ENCODE measurements at places on chromosomes 6 and 20.

DNA sequence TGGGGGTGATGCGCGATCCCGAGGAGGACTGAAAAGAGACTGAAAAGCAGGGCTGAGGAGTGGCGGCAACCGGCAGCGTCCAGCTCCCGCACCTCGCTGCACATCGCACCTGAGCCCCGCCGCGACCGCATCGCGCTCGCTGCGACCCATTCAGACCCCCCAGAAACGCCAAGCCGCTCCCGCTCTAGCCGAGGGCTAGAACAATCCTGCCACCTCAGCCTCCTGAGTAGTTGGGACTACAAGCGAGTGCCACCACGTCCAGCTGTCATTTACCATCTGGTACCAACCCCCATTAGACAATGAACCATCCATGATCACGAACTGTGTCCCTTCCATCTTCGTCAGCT lies 33.2 kb downstream of the HLA-A start:
- no peak for DNase-seq

DNA sequence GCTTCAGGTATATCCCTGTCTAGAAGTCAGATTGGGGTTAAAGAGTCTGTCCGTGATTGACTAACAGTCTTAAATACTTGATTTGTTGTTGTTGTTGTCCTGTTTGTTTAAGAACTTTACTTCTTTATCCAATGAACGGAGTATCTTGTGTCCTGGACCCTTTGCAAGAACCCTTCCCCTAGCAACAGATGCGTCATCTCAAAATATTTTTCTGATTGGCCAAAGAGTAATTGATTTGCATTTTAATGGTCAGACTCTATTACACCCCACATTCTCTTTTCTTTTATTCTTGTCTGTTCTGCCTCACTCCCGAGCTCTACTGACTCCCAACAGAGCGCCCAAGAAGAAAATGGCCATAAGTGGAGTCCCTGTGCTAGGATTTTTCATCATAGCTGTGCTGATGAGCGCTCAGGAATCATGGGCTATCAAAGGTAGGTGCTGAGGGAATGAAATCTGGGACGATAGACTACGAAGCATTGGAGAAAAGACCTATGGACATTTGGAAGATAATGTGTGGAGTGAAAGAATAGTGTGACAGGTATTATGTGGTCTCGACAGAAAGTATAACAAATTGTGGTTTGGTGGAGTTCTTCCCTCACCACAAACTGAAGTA lies at the start of gene HLA-DRA:
HLA-DRA (plus strand) TSS at position 286 of the 613 bp plus-strand sequence; CDS start at position 350, 64 bp downstream.
- DNase-seq = peak; percentile 34

DNA sequence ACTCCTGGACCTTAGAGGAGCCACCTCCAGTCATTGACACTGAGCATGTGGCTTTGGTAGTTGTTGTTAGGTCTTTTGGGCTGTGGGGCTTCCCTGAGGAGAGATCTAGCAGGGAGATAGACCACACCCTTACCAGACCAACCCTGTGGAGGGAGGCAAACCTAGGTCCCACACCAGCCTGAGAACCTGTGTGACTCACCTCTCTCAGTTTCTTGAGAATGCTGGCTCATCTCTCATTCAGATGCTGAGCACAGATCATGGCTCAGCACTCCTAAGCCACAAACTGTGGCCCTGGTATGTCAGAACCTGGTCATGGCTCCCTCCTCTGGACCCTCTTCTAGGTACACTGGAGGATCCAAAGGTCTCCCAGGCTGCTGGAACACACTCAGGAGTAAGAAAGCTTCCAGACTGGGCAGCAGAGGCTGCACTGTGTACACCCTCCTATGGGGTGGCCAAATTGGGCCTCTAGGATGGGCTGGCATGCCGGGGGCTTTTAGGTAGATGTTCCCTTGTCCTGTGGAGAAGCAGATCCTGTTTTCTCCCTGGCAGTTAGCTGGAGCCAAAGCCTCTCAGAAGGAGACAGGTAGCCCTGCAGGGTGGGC lies 1294.5 kb downstream of the KHDRBS2 start:
- DNase-seq = no peak

GRCh38 chr6:2754393-2754792 lies 3.7 kb upstream of the MYLK4 start:
- DNase-seq = no peak

GRCh38 chr20:20427227-20427864 lies 59.4 kb downstream of the INSM1 start:
- DNase-seq = no peak

GRCh38 chr20:50295762-50296449 lies 105.3 kb downstream of the CEBPB start:
- DNase-seq = no peak

- DNase-seq = no peak
Measured at GRCh38 chr6:7390226-7390878, 744 bp downstream of the RIOK1 start.

DNA sequence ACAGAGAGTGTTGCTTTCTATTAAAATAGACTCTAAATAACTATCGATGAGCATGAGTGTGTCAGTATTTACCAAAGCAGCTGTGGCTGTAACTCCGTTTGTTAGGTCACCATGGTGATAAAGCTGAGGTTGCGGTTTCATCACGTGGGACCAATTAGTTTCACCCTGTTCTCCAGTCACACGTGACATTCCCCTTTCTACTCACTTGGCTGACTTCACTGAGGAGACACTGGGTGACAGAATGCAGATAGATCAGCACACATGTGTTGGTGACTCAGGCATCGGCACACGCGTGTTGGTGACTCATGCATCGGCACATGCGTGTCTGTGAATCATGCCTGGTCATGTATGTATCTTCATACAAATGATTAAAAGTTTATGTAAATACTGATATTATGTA lies 285.4 kb downstream of the THBS2 start:
- peak; percentile 96 for DNase-seq

DNA sequence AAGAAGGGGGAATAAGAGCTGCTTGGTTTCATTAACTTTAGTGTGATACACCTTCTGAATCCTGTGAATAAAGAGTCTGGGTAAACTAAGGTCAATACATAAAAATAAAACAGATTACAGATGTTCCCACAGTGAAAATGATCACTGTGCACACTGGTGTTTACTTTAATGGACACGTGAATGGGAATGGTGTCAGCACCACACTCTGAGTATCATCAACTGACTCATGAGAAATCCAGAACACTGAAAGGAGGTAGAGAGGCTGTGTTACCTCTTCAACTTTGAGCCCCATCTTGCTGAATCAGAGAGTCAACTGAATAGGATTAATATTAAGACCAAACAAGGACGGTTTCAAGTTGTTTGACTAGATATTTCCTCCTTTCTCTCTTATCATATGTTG lies 75.0 kb downstream of the ELOVL4 start:
- no peak for DNase-seq

- DNase-seq = no peak
Measured at GRCh38 chr6:168018664-168019063, 21.2 kb downstream of the KIF25 start.

DNA sequence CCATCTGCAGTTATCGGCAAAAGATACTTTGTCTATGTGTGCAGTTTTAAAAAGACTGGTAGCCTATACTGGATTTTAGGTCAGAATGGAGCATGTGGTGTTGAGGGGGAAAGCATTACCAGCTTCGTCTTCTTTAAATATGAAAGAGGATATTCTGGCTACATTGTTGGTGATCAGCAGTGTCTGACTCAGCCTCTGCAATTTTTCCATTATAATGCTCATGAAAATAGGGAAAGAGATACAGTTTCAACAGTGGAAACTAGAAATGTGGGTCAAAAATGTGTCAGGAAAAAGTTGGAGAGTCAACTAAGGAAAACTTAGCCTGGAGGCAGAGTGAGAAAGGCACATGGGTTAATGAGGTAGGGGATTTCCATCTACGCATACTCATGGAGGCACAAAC lies 45.2 kb downstream of the HDGFL1 start:
- peak; percentile 36 for DNase-seq

DNA sequence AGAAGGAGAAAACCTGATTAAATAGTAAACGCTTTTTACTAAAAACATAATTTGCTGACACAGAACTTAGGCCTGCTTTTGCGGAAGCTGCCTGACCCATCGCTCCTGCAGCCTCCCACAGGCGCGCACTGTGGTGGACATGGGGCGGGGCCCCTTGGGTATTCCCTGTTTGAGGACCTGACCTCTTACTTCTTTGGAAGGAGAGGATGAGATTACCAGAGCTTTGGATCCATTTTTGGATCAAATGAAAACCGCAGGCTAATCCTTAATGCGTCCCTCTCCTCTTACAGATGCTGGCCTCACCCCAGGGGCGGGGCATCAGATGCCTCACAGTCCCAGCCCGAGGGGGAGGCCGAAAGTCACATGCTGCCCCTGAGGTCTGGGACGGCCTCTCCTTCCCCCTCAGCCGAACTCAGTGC lies 151.0 kb downstream of the SCML4 start:
- DNase-seq = no peak

DNA sequence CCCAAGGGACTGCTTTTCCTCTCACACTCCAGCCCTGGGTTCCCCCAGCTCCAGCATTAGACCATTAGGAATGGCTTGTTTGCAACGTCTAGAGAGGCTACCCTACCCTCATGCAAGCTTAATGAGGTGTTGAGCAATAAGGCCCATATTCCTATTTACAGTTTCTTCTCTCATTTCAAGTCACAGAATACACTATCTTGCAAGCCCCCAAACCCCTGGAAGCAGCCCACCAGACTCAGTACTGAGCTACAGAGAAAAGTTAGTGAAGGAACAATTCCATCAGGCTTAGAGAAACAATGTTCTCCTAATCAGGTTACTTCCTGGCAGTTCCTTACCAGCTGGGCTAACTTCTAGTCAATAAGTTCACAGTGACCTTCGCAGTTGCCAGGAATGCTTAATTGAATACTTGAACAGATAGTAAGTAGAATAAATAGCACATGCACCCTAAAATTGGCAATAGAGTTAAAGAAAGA lies 606.5 kb upstream of the NOX3 start:
- no peak for DNase-seq

DNA sequence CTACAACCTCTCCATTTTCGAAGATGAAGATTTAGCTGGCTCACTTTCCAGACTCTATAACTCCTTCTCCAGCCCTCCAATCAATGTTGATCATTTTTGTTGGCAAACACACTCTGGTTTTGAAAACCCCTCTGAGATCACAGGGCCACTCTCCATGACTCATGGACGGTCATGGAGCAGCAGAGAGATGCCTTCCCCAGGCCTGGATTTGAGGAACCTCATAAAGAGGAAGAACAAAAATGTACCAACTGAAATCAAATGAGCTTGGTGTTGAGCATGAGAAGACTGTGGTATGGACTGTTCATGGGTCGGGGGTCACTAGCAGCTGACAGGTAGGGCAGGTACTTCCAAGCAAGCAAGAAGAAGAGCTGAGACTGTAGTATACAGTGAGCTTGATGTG lies 112.8 kb upstream of the INSM1 start:
- no peak for DNase-seq

DNA sequence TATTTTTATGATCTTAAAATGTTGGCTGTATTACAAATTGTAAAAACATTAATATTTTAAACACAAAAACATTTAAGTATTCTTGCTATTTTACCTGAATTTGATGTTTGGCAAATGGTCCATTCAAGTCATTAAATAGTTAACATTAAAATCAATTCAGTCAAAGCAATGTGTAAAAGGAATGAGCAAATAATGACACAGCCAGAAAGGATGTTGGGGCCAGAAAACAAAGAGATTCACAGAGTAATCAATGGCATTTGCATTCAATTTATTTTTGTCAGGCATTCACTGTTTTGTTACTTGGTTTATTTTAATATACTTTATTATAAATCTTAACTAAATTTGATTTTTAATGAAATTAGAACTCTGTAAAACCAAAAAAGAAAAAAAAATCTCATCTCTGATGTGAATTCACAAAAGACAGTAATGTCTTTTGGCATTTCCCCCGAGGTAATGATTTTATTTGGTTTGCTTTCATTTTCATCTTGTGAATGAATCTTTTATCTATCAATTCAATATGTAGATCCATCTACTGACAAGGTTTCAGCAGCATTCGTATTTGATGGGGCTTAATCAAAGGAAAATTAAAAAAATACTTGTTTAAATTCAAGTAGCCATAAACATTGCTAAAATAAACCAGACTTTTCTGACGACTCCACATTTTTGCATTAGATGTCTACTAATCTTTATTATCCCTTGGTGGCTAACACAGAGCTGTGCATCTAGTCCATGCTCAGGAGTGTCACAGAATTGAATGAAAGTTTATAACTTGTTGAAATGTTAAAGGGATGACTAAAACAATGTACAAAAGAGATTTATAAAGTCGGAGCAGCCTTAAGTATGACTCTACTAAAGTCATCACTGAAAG lies 866.7 kb upstream of the GJE1 start:
- peak; percentile 28 for DNase-seq

DNA sequence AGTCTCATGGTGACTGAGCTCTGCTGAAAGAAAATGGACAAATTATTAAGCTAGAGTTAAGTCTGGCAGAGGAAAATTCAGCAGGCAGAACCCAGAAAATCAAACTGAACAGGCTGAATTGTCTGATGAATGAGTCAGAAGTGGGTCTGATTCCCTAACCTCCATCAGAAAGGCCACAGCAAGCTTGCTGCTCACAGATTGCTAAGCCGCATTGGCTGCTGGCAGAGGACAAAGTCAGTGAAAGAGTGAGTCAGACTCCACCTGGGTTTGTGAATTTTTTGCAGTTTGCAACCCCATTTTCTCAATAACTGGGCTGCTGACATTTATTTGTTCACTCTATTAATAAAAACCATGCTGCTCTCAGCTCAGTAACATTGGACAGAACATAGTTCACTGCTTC lies 191.3 kb downstream of the EPM2A start:
- DNase-seq = peak; percentile 57

- DNase-seq = no peak
Measured at GRCh38 chr20:17021481-17021880, 205.4 kb upstream of the PCSK2 start.

DNA sequence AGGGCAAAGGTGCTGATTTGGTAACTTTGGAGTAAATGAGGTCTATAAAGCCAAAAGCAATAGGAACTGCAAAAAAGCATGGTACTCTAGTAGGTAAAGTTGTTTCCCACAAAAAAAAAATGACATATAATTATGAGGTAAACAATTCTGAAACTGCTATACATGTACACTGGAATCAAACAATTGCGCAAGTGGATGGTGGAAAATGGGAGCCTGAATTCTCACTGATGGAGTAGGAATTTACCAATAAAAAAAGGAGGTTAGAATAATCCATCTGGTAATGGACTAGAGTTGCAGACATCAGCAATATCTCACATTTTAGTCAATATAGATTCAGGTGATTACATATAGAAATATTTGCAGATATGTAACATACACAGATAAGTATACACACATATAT lies 5.0 kb upstream of the KAT14 start:
- DNase-seq = no peak

GRCh38 chr20:50198716-50199115 lies 8.1 kb downstream of the CEBPB start:
- DNase-seq = no peak

- DNase-seq = peak; percentile 68
Measured at GRCh38 chr20:10861090-10861489, 187.3 kb upstream of the JAG1 start.
